NCI-H2107 (cell line): ENCODE measurements at places on chromosomes 7 and 10.

DNA sequence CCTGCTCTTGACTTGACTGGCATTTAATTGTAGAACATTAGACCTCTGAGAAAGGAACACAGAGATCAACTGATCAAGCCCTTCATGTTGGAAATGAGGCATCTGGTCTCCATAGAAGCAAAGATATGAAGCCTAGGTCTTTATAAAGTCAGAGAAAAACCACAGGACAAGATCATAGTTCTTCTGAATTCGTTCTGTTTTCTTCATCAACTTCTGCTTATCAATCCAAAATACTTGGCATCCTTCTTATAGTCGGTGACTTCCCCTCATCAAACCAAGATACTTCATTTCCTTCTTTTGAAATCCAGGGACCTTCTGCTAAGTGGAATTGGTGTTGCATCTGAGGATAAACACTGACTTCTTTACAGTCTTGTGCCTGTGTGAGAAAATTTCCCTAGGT lies 77.1 kb upstream of the PRKCQ start:
- DNase-seq, result no peak

- no peak for DNase-seq
These were observed 27.1 kb downstream of the LMTK2 start for GRCh38 chr7:98133621-98134303.

DNA sequence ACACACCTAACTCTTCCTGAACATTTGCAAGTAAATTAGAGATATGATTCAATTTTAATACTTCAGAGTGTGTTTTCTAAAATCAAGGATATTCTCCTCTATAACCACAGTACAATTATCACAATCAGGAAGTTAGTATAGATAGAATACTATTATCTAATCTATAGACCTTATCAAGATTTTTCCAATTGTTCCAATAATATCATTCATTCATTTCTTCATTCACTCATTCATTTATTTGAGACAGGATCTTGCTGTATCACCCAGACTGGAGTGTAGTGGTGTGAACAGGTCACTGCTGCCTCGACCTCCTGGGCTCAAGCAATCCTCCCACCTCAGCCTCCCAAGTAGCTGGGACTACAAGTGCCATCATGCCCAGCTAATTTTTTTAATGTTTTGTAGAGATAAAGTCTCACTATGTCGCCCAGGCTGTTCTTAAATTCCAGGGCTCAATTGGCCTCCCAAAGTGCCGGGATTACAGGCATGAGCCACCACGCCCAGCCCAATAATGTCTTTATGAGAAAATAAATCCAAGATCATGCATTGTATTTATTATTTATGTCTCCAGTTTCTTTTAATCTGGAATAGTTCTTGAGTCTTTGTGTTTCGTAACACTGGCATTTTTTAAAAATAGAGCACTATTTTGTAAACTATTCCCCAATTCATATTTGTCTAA lies 10.6 kb upstream of the MRPS16 start:
- DNase-seq, result no peak

- DNase-seq, result no peak
These were observed 12.7 kb downstream of the ANK3 start for GRCh38 chr10:60377042-60377352.

DNA sequence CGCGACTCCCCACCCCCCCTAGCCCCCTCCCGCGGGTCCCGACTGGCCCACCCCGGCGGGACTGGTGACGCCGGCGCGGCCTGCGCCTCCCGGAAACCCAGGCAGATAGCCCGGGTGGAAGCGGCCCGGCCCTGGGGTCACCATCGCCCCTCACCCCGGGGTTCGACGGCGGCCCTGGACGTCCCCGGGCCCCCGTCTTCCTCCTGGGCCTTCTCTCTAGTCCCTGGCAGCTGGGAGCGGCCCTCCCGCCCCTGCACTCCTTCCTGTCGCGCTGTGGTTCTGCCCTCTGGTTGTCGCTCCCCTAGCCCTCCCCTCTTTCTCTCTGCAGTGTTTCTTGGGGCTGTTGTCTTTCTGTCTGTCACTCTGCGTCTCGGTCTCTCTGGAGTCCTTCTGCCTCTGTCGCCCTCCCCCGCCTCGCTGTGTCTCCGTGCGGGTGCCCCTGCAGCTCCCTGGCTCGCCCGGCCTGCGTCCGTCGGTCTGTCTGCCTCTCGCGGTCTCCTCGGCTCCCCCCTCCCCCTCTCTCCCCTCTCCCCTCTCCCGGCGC lies 90.5 kb upstream of the PAX2 start:
- no peak for DNase-seq

- no peak for DNase-seq
These were observed 544.9 kb upstream of the MGMT start for GRCh38 chr10:128922172-128922571.
